ENCODE measurements at places on chromosomes 12 and 14.

- DNase-seq = no peak
Measured at GRCh38 chr12:121365416-121366062, 13.3 kb upstream of the ANAPC5 start.

DNA sequence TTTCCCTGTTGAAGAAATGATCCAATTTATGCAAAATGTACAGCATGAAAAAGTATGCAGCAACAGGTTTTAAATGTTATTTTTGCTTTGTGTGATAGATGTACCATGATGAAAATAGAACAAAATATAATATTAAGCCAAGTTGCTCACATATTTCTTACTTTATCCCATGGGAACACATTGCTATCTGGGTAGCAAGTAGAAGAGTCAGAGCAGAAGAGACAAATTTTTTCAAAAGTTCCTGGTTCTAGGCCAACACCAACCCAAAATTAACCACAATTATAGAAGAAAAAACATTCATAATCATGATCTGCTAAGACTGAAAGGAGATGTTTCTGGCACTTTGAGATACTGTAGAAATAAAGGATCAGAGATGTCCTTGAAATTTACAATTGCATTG lies 79.9 kb upstream of the SYT10 start:
- DNase-seq = no peak

- no peak for DNase-seq
Measured at GRCh38 chr12:66013224-66013623, 117.3 kb downstream of the LLPH start.

- DNase-seq = no peak
Measured at GRCh38 chr14:102508774-102509745, 516 bp downstream of the ANKRD9 start.

DNA sequence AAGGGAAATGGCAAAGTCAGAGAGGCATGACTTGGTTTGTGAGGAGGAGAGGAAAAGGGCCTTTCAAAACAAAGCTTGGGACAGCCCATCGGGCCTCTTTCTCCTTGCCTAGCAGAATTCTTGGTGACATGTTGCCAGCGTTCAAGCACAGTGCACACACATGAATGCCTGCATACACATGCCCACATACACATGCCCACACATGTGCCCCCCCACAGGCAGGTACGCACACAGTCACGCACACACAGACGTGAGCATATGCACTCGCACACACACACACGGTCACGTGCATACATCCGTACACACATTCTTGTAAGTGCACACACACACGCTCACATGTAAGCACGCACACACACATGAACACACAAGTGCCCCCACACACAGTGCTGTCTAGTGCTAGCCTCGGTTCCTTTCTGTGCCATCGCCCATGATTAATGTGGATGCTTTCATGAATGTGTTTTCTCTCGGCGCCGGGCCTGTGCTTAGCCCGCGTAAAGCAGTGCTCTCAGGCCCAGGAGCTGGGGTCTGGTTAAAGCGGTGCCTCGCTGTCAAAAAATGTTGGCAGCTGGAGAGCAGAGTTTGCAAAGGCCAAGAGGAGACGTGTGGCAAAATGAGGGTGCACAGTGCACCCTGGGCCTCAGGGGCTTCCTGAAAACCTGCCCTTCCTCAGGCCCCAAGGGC lies 328.8 kb upstream of the DIO3 start:
- no peak for DNase-seq

DNA sequence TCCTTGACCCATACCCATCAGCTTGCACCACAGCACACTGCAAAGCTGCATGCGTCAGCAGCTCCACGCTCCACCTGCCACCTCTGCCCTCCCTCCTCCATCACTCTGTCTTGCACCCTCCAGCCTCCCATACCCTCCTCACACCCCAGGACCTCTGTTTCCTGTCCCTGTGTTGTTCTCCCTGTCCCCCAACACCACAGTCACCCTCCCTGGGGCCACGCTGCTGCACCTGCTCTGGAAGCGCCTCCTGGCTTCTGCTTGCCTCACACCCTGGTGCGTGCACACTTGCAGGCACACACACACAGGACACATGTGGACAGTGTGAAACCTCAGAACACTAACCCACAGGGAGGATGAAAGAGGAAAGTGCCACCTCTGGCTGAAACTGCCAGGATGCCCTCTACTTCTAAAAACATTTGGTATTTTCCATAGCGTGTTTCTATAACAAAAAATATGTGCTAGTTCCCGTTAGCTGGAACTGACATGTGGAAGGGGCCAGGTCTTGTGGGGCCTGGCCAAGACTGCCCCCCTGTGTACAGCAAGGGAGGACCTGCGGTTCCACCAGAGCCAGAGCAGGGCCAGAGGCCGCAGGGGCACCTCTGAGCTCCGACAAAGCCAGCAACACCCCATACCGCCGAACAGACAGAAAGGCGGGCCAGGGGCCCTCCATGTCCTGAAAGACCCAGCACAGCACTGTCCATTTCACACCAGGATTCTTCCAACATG lies 10.0 kb downstream of the BRF1 start:
- DNase-seq = no peak

DNA sequence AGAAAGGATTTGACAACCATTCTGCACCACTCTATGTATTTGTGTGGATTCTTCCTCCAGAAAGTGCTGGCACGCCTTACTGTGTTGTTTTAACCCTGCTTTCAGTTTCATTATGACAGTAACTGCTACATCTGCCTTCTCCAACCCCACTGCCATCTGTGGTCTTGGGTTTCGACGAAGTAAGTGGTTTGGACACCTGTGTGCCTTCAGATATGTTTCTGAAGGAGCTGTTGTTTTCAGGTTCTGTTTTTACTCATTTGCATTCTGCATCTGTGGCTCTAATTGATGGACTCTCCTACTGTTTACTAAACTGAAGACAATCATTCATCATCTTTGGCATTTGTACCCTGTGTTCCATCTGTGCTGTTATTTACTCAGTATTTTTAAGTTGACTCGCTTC lies 4.1 kb downstream of the TSHR start:
- peak; percentile 21 for DNase-seq

DNA sequence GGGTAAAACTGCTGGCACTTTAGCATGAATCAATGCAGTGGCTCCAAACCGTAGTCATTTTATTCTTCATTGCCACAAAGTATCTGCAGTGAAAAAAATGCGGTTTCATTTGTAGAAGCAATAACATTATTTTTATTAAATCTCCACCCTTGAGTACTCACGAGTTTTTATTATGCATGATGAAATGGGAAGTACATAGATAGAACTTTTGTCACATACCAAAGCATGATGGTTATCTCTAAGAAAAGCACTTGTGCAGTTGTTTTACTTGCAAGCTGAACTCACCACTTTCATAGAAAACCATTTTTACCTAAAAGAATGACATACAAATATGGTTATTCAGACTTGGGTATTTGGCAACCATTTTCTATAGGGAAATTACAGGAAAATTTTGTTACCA lies 90.3 kb downstream of the PELI2 start:
- DNase-seq = no peak

- no peak for DNase-seq
Measured at GRCh38 chr12:12654691-12655460, 41.1 kb downstream of the GPR19 start.

Measured in NK-92 treated with Interleukin-12 subunit alpha and Interleukin-12 subunit beta, amount 100 ng/mL, for 24 hours (cell line).